Activated naive CD4-positive, alpha-beta T cell treated with anti-CD3 and anti-CD28 coated beads, Interleukin-2, amount 50 U/mL, for 72 hours (primary cell): ENCODE measurements at places on chromosomes 11 and 22.

DNA sequence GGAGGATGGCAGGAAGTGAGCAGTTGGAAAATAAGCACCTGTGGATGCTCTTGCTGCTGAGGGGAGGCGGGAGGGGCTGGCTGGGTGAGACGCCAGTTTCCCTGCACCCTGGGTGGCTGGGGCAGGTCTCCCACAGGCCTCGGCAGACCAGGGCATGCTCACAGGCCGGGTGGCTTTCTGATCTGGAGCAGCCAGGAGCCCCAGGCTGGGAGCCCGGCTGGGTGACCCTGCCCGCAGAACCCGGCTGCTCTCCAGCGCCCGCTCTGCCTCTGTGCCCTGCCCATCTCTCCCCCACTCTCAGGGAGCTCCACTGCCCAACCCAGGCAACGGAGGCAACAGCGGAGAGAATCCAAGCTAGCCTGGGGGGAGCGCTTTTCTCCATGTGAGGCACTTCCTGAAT lies 24.6 kb downstream of the DCPS start:
- no peak for DNase-seq

DNA sequence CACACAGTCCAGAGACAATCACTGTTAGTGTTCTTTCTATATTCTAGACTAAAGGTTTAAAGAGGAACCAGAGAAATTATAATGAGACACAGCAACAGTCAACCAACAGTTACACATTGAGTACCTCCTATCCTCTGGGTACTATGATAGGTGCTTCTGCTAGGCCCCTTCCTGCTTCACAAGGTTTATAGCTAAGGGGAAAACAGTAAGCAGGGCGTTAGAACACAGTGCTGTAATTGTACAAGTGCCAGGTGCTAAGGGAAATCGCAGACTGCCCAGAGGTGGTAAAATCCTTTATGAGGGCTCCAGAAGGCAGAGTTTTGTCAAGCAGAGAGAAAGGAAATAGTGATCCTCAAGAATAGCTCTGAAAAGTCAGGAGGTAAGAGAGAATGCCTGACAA lies 297.2 kb upstream of the FAT3 start:
- DNase-seq, result no peak

GRCh38 chr11:72406540-72407527 lies 27.5 kb downstream of the CLPB start:
- DNase-seq, result no peak

DNA sequence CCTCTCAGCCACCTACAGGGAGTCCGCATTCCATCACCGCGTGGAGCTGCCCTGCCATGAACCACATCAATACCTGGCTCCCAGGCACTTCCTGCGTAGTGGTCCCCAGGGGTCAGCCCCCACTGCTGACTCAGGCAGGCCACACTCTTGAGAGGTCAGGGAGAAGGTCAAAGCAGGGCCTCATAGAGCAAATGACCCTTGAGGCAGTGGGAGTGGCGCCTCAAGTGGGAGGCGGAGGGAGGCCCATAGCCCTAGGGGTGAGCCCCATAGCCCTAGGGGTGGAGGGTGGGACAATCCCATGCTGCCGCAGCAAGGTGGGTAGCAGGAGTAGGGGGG lies 5.0 kb downstream of the PRDX5 start:
- no peak for DNase-seq

DNA sequence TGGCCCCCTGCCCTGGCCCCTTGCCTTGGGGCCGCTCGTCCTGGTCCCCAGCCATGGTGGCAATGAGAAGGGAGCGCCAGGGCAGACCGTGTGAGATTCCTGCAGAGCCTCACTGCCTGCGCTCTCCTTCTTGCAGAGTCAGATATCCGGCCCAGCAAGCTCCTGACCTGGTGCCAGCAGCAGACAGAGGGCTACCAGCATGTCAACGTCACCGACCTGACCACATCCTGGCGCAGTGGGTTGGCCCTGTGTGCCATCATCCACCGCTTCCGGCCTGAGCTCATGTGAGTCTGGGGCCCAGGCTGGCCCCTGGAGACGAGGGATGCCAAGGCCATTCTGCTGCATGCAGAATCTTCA lies 114.1 kb downstream of the MICAL2 start:
- peak; percentile 72 for DNase-seq

- DNase-seq, result no peak
Observed at GRCh38 chr22:45216133-45217003, 24.3 kb downstream of the KIAA0930 start.

- no peak for DNase-seq
Observed at GRCh38 chr11:41134971-41135370, 324.5 kb downstream of the LRRC4C start.

DNA sequence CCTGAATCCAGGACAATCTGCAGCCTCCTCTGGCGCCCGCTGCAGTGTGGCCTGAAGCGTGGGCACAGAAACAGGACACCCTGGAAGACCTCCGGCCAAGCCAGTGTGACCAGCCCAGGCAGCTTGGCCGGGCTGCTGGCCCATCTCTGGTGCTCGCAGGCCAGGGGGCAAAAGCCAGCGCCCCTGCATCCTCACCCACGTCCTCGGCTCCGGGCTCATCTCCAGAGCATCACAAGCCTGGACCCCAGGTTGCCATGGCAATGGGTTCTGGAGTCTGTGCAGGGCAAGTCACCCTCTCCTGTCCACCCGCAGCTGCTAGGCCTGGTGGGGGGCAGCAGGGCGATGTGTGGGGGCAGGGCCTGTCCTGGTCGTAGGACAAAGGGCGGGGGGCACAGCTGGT lies 9.3 kb upstream of the PDGFB start:
- no peak for DNase-seq

DNA sequence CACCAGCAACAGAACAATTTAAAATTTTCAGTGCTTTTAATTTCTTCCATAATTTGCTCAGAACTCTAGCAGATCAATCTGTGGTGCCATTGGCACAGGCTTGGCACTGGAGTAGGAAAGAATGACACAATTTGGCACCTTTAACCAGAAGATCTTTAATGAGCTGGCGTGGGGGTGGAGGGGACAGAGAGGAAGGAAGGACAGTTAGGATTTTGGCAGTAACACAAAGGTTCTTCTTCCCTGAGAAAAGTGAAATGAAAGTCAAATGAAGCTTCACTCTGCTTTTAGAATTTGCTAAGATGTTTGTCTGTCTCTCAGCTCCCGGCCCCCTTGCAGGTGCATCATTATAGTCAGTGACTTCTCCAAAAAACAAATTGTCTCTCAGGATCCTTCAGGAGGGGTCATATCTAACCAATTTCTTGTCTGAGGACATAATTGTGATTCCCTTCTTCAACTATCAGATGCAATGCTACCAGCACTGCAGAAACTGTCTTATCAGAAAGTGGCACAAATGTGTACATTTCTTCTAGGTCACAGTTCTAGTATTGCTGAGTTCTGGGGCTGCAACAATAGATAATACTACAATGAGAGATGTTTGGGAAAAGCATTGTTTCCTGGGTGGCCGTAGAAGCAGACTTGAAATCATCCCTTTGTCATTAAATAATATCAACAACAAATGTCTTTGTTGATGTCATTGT lies 66.8 kb downstream of the CSTPP1 start:
- DNase-seq, result peak; percentile 29

DNA sequence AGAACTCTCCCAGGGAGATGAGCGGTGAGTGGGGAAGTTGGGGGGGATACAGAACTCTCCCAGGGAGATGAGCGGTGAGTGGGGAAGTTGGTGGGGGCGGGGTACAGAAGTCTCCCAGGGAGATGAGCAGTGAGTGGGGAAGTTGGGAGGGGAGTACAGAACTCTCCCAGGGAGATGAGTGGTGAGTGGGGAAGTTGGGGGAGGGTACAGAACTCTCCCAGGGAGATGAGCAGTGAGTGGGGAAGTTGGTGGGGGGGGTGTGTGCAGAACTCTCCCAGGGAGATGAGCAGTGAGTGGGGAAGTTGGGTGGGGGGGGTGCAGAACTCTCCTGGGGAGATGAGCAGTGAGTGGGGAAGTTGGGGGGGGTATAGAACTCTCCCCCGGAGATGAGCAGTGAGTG lies 186.5 kb downstream of the SHANK2 start:
- no peak for DNase-seq

DNA sequence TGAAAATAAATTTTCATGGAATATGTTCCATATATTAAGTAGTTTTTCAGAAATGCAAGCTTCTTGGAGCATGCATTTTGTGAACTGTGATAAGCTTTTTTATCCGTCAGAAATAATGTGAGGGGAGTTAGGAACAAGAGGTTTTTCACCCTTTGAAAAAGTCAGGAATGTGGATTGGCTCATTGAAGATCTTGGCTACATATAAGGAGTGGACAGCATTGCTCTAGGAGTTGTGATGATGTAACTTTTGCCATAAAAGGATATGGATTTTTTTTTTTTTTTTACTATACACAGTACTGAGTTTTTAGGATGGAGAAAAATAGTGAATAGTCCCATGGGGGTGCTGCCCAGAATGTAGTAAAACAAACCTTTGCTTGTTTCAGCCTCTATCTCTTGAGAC lies 180.2 kb downstream of the NAV2 start:
- no peak for DNase-seq
